Non-pigmented ciliary epithelial cell (primary cell): ENCODE measurements at places on chromosomes 6 and 20.

DNA sequence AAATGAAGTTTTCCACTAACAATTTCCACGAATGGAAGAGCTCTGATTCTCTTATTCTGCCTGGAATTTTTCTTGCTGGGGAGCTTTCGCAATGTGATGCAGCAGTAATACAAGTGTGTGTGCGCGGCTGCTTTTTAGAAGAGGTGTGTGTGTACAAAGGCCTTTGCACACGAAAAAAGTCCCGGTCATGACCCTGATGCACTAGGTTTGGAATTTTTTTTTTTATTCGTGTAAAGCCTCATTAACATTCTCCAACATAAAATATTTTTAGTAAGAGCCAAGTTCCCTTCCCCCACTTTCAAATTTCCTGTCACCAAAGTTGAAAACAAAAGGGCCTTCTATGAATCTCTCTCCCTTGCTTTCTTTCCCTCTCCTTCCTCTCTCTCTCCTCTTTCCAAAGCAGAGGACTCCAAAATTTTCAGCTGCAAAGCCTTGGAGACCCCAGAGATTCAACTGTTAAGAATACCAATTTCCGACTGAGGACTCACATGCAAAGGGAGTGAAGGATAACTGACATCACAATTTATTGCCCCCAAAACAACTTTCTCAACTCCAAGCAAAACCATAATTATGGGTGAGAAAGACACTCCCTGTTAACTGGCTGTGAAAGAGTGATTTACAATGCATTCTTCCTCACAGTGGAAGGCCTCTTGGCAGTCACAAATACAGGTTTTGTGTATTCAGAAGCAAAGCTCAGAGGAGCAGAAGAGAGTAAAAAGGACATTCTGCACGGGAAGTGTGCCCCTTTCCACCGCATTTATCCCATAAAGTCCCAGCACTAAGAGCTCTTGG lies 421.2 kb upstream of the JARID2 start:
- DNase-seq, result no peak

GRCh38 chr6:1764397-1764987 lies 154.8 kb downstream of the FOXC1 start:
- no peak for DNase-seq

- DNase-seq, result no peak
Measured at GRCh38 chr6:158255989-158256601, 56.2 kb upstream of the TULP4 start.

GRCh38 chr6:167140589-167141474 lies 16.9 kb downstream of the GPR31 start:
- no peak for DNase-seq
